ENCODE measurements at places on chromosomes 7 and 10.

- DNase-seq, result no peak
Observed at GRCh38 chr7:33903791-33904680, 1.3 kb upstream of the BMPER start.

DNA sequence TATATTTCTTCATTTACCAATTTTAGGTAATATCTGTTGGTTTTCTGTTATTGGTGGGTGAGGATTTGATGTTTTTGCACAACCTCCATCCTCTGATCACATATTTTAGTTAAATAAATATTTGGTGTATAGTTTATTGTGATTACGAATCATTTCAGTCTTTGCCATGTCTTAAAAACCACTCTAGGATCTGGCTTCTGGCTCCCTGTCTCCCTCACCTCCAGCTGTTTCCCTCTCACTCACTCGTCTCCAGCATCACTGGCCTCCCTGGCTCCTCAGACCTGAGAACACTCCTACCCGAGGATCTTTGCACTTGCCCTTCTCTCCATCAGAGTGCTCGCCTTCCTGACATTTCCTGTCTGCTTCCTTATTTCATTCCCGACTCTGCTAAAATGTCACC lies 50.7 kb upstream of the NRF1 start:
- no peak for DNase-seq

DNA sequence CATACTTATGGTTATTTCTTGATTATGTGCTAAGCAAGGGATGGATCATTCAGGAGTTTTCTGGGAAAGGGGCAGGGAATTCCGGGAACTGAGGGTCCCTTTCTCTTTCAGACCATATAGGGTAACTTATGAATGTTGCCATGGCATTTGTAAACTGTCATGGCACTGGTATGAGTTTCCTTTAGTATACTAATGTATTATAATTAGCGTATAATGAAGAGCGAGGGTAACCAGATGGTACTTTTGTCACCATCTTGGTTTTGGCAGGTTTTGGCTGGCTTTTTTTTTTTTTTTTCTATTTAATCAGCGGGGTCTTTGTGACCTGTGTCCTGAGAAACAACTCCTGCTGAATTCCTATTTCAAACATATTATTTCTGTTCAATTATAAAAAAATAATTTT lies 237.6 kb upstream of the PTER start:
- no peak for DNase-seq

DNA sequence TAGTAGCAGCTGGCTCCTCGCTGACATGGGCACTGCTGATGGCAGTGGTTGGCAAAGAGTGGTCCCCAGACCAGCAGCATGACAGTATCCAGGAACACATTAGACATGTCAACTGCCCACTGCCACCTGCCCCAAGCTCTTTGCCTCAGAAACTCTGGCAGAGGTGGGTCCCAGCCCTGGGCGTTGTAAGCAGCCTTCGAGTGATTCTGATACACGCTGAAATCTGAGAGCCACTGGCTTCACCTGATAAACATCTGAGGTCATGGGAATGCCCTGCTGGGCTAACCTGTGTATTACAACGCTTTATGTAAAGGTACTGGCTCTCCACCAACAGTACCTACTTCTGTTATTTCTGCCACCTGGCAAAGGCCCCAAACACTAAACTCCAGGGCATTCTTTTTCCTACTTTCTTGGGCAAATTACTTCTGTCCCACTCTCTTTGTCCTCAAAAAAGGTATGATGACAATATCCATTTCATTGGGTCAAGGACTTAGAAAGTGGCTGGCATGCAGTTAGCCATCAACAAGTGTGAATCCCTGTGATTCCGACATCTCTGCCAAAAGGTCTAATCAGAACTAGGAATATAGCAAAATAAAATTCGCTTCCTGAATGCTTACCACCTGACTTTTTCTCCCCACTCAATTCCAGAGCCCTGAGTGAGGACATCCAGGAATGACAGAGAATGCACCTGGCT lies 9.2 kb downstream of the SGMS1 start:
- DNase-seq, result no peak

DNA sequence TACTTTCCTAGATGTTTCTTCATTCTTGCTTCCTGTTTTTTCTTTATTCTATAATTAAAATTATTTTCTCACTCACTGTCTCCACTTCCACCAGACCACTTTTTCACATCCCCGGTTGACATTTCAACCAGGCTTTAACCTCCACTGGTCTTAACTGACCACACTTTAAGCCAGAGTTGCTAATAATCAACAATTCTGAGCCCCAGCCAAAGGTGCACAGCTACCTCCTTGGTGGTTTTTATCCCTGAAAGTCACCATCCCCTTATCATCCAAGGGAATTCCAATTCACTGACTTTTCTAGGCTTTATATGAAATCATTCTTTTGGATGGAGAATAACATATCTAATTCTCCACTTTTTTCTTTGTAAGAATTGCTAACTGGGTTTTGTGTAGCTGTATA lies 138.9 kb downstream of the FRMD4A start:
- DNase-seq, result no peak

DNA sequence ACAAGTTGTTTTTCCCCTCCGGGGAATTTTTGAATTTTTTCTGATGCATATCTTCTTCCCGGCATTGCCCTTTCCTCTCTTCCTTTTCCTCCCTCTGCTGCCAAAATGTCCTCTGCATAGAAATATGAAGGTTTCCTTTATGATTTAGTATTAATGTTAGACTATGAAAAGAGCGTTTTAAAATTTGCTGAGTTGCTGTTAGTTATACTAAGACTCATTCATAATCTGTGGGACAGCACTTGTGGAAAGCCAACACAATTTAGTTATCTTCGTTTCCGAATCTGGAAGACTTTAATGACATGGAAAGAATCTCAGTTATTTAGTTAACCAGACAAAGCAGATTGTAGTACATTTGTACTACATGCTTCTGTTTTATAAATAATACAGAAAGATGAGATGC lies 25.0 kb downstream of the POU6F2 start:
- DNase-seq, result no peak

DNA sequence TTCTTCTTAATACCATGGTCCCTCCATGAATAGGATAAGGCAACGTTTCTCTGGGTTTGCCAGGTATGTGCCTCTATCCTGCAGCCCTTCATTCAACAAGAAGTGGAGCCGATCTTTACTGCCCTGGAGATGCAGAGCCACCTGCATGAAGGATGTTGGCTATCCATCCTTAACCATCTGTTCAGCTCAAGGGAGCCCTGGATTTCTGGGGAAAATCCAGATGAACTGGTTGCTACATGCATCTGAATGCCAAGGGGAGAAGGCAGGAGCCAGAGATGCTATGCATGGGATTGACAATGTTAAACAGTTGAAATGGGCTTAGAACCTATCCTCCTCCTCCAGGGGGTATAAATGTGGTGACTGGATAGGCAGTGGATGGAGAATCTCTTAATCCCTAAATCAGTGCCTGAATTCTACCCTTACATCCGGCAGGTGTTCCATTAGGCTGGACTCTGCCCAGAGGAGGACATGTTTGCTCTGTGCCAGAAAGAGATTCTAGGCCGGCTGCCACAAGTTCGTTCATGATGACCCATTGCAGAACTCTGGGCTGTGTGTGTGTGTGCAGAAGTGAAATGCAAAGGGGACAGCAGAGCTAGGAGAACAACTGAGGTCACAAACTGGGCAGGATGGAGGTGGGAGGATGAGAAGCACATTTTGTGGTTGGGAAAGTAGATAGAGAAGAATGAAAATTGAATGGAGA lies 15.6 kb downstream of the CPED1 start:
- no peak for DNase-seq

DNA sequence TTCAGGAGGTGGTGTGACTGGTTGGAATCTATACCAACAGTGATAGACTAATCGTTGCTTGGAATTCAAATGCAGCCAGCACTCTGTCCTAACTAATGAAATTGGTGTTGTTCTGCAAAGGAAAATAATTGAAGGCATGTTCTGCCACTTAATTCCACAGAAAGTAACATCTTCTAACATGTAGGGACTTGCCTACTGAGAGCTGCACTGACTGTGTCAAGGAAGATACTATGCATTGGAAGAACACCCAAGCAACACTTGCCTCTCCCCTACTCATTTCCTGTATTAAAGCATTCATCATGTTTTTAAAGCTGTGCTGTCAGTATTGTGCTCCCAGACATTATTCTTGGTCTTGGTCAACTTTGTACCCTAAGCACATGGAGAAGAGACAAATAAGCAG lies 2.7 kb upstream of the CYP3A7 start:
- no peak for DNase-seq

- no peak for DNase-seq
Observed at GRCh38 chr7:137636376-137636775, 210.4 kb downstream of the DGKI start.

DNA sequence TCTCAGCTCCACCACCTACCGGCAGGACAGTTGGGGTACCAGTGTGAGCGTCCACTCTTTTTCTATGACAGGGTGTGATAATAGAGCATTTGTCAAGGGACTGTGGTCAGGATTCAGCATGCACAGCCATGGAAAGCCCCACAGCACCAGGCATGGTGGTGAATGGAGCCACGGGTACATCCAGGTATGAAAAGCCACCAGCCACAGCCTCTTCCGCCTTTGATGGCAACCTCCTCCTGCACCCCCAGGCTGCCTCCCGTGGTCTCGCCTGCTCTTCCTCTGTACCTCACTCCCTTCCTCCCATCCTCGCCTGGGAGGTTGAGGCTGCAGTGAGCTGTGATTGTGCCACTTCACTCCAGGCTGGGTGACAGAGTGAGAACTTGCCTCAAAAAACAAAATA lies 90.2 kb upstream of the CHST15 start:
- no peak for DNase-seq

DNA sequence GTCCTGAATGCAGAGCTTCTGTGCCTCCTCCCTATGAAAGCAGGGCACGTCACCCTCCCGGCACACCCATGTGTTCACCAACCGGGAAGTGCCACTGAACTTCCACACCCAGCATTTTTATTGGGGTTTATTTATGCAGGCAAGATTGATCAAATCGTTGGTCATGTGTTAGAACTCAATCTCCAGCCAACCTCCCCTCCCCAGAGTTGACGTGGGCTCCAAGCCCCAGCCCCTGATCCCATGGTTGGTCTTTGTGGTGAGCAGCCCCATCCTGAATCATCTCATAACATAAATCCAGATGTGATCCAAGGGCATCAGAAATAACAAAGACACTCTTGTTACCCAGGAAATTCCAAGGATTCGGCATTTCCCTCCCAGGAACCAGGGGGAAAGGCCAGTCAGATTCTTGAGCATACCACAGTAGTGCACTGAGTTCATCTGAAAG lies 151.2 kb downstream of the TPST1 start:
- no peak for DNase-seq

DNA sequence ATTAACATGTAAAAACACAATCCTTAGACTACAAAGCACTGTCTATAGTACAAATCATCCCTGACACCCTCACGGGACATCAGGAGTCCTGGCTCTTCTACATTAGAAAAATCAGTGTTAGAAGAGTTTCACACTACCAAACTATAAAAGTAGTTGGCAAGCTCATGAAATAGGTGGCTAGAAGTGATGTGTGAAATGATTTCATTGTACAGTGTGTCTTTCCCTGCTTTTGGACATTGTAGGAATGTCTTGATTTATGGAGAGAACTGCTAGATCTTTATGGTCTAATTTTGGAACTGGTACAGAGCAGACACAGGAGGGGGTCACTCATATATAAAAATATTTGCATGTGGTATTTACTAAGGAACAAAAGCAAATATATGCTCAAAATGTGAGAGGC lies 33.2 kb downstream of the SEMA3A start:
- no peak for DNase-seq

DNA sequence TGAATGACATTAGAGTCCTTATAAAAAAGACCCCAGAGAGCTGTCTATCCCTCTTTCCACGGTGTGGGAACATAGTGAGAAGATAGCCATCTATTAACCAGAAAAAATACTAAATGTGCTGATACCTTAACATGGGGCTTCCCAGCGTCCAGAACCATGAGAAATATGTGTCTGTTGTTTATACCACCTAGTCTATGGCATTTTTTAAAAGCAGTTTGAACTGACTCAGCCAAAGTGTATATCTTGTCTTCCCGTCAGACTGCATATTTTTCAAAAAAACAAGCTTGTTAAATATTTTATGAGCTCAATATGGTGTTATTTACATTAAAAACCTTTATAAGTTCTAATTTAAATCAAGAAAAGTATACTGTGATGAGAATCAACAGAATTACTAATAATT lies 255.3 kb downstream of the HGF start:
- no peak for DNase-seq

DNA sequence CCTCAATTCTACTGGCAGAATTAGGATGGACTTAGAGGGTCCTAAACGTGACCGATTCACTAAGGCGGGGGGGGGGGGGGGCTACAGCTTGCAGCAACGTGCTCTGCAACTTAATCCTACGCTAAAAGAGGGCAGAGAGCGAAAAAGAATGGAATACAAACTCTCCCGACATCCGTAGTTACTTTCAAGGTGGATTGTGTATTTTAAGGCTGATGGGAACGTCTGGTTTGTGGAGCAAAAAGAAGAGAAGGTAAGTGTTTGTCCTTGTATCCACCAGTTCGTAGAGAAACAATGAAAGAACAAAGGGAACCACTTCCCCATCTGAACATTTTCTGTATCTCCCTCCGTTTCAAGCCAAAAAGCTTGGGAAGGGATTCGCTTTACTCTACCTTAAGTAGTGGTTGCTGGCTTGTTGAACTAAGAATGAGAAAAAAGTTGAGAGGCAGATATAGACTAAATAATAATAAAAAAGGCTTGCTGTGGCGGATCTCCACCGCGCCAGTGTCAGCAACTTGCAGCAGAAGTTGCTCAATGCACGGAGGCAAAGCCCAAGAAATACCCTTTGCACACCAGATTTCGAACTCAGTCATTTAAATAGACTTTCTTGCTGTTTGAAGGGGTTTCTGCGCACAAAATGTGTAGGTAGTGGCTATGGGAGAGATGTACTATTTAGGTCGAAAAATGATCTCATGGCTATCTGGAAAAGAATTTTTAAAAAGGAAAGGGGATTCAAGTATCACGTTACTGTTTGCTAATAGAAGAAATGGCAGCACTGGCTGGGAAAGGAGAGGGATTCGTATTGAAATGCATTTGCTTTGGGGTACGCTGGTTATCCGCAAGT lies 736 bp downstream of the SKIDA1 start:
- DNase-seq, result no peak

- DNase-seq, result no peak
Observed at GRCh38 chr10:47176206-47176902, 123.6 kb upstream of the GDF10 start.

- DNase-seq, result no peak
Observed at GRCh38 chr7:12557282-12557681, 13.2 kb upstream of the SCIN start.

DNA sequence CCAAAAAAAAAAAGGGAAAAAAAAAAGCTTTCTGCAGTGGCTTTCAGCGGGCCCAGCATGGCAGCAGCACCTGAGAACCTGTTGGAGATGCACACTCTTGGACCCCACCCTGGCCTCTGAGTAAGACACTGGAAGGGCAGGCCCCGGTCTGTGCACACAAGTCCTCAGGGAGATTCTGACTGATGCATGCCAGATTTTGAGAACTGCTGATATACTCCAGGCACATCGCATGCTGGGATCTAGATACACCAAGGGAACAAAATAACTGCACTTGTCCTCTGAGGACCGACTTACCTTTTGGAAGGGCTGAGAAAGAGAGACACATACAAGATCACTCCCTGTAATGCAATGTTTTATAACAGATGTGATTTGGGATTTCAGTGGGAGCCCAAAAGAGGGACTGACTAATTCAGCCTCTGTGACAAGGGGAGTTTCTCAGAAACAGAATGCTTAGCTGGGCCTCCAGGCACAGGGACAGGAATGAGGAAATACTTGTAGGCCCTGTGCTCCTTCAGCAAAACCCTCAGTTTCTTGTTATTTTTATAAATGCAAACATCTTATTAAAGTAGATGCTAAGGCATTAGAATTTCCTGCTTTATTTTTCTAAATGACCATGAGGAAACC lies 8.2 kb downstream of the EGFR start:
- no peak for DNase-seq

GRCh38 chr7:101865031-101865430 lies 47.6 kb downstream of the CUX1 start:
- no peak for DNase-seq
